Stimulated activated CD4-positive, alpha-beta T cell treated with anti-CD3 and anti-CD28 coated beads, Interleukin-1b, Interleukin-23, amount 100 ng/mL, for 1 hour (primary cell): ENCODE measurements at places on chromosomes 2 and 18.

GRCh38 chr18:6132751-6133368, 237.5 kb upstream of the TMEM200C start:
- no peak for DNase-seq

- no peak for DNase-seq
Observed at GRCh38 chr18:76405280-76405679, 89.8 kb downstream of the ZNF516 start.

- DNase-seq: no peak
Observed at GRCh38 chr18:48583573-48583972, 44.7 kb downstream of the CTIF start.

DNA sequence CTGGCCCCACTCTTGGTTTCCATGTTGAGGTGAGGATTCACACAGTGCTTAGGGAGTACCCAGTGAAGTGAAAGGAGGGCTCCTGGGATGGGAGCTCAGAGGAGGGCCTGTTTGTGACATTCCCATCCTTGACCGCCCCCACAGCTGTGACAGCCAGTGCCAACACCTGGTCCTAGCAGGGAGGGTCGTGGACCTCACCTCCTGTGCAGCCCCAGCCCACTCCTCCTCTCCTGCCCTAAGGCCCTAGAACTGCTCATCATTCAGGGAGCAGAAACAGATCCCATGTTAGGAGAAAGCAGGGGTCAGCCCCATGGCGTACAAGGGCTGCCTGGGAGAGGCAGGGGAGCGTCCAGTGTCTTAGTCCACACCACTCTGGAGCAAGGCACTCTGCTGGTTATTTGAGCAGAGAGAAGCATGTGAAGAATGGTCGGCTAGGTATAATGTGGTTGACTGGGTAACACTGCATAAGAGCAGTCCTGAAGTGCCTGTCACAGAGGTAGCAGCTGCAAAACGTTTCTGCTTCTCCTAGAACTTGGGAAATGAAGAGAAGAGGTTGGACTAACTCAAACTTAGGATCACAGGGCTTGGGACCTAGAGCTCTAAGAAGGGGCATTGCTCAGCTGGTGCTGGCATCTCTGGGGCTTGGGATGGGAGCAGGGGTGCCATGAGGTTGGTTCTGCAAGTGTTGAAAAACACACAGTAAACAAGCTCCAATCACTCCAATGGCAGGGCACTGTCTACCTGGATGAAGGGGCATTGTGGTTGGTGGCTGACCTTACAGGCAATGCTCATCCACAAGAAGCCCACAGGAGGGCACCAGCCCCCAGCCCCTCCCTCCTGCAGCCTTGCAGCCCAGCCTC, 55.6 kb downstream of the FAM168B start:
- no peak for DNase-seq

DNA sequence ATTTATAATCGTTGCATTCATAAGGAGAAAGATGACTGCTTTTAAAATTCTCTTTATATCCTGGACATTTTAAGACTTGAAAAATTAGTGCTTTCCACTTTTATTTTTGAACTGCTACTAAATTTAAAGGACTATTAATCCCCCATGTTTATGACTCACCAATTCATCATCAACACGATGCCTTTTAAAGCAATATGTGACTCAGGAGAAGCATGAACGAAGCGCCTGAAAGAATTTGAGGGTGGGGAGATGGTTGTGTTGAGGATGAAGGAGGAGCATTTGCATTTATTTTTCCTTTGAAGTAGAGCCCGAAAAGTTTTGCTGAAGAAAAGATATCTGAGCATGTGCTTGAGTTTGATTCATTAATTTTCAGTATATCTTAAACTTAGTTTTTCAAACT, 192.2 kb upstream of the LRRTM1 start:
- no peak for DNase-seq

GRCh38 chr2:157572725-157573124, 55.9 kb downstream of the ACVR1C start:
- DNase-seq: no peak

- DNase-seq: no peak
Observed at GRCh38 chr2:239594019-239594771, 193.4 kb upstream of the HDAC4 start.

- no peak for DNase-seq
Observed at GRCh38 chr2:74534411-74534810, 4.7 kb downstream of the HTRA2 start.

- no peak for DNase-seq
Observed at GRCh38 chr2:148540022-148540421, 104.5 kb upstream of the EPC2 start.

GRCh38 chr2:216181953-216182461, 72.9 kb downstream of the XRCC5 start:
- DNase-seq: no peak

GRCh38 chr2:96400049-96401000, 64.8 kb downstream of the NCAPH start:
- no peak for DNase-seq

DNA sequence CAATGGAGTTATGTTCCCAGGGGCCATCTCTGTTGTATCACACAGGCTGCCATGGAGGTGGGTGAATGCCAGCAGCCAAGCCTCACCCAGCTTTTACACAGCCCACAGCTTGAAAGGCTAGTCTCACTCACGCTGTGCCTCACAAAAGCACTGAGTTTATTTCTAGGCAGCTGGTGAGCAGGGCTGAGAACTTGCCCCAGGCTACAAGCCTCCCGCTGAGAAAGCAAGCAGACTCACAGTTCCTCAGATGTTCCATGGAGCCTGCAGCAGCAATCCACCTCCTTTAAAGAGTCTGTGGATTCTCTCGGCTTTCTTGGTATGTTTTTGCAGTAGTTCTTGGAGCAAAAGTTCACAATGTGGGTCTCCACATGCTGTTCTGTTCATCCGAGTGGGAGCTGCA, 40.9 kb upstream of the ALKAL2 start:
- DNase-seq: no peak
